ENCODE measurements at places on chromosomes 1 and 21. TPM values are rescaled to one million over a fixed set of nuclear protein-coding genes. Genes with fewer than 3 reads are reported as not detected.

- peak; percentile 47 for DNase-seq
- peaks cover 65% of the 10 kb centered on the region for H3K4me1 ChIP-seq
- no peaks in the 10 kb centered on the region for H3K27me3 ChIP-seq
- H3K4me3 ChIP-seq, result peak overlapping the region; percentile 67
Measured at GRCh38 chr21:33383056-33383888, 19.9 kb upstream of the IFNGR2 start.

- H3K4me1 ChIP-seq, result no peaks in the 10 kb centered on the region
- no peak overlapping the region for H3K4me3 ChIP-seq
- no peaks in the 10 kb centered on the region for H3K27me3 ChIP-seq
- no peaks in the 10 kb centered on the region for H3K36me3 ChIP-seq
- DNase-seq, result no peak
Measured at GRCh38 chr1:209383907-209384709, 199.4 kb upstream of the CAMK1G start.

DNA sequence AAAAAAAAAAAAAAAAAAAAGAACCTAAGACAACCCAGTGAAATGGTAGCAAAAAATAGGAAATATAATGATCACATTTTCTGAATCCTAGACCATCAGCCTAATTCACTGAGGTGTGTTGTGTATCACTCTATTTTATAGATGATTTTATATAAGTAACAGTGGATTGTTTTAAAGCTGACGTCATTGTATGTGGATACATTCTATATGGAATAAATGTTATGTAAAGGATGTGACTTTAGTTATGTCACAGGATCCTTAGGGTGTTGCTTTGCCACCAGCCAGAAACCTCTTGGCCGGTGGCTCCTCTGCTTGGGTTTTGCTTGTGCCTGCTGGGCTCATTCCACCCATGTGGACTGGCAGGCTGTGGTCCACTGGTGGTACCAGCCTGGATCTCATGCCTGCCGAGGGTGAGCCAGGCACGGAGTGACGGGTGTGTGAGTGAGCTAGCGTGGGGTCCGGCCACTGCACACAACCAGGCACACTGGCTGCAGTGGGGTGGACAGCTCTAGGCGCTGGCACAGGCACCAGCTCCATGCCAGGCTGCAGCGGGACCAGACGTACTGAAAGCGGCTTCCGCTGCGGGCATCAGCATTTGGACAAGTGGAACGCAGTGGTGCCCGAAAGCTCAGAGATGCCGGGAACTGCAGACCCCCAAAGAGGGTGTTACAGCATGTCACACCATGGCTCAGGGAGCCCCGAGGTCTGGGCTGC lies 44.5 kb downstream of the ZBTB8OS start:
- no peaks in the 10 kb centered on the region for H3K36me3 ChIP-seq
- no peak for DNase-seq
- no peaks in the 10 kb centered on the region for H3K27me3 ChIP-seq
- H3K27ac ChIP-seq, result no peak overlapping the region
- H3K4me3 ChIP-seq, result no peak overlapping the region

- no peak overlapping the region for H3K4me3 ChIP-seq
- H3K27me3 ChIP-seq, result no peaks in the 10 kb centered on the region
- no peak overlapping the region for H3K27ac ChIP-seq
- no peak for DNase-seq
Measured at GRCh38 chr1:76944942-76945341, 77.7 kb downstream of the ST6GALNAC5 start.

DNA sequence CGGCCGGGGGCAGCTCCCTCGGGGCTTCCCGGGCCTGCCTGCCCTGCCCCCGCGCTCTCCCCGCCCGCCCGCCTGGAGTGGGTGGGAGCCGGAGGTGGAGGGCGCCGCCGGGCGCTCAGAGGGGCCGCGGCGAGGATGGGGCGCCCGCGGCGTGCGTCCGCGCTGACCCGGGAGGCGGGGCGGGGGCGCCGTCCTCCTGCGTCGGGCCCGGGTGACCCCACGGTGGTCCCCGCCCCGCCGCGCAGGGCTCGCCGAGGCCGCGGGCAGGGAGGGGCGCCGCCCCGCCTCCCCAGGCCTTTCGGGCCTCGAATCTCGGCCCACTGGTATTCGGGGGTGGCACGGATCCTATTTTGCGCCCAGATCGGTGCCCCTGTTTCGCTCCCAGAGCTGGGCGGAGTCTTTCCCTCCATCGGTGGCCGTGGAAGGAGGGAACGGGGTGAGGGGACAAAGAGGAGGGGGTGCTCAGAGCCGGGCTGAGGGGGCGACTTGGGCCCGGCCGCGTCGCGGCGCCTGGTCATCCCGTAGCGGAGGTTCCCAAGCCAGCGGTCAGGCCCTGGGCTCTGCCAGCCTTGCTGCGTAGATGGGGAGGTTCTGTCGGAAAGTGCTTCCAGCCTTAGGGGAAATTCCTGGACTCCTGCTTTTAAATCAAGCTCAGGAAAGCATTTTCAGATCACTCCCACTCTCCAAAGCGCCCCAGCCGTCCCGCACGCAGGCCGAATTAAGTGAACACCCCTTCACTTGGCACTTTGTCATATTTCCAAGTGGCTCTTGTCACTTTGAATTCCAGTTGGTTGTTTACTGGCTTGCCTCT lies 545 bp downstream of the PATJ start:
- H3K27me3 ChIP-seq, result no peaks in the 10 kb centered on the region
- no peaks in the 10 kb centered on the region for H3K36me3 ChIP-seq
- no peak for DNase-seq
- peak overlapping the region; percentile 69 for H3K4me3 ChIP-seq
- H3K27ac ChIP-seq, result peak overlapping the region; percentile 59

GRCh38 chr1:112788561-112788960 lies 73.4 kb upstream of the PPM1J start:
- no peak for DNase-seq
- H3K36me3 ChIP-seq, result no peaks in the 10 kb centered on the region
- no peak overlapping the region for H3K4me3 ChIP-seq
- H3K4me1 ChIP-seq, result no peaks in the 10 kb centered on the region
- no peaks in the 10 kb centered on the region for H3K27me3 ChIP-seq

DNA sequence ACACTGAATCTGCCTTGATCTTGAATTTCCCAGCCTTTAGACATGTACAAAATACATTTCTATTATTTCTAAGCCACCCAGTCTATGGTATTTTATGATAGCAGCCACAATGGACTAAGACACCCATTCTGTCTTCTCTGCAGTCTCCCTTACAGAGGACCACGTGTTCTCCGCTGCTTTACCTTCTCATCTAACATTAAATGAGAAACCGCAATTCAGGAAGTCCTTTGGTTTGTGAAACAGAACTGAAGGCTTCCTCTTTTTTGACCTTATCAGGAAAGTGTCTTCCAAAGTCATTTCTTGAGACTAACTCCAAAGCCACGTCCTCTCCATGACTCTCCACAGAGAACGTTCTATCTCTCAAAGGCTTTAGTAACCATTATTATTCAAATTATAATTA lies 560.1 kb downstream of the OMA1 start:
- no peak for DNase-seq
- H3K36me3 ChIP-seq, result no peaks in the 10 kb centered on the region
- no peak overlapping the region for H3K27ac ChIP-seq

- no peak overlapping the region for H3K27ac ChIP-seq
- no peak for DNase-seq
- H3K4me3 ChIP-seq, result no peak overlapping the region
- H3K36me3 ChIP-seq, result no peaks in the 10 kb centered on the region
- no peaks in the 10 kb centered on the region for H3K27me3 ChIP-seq
Measured at GRCh38 chr1:54972436-54972835, 8.0 kb upstream of the TMEM61 start.

DNA sequence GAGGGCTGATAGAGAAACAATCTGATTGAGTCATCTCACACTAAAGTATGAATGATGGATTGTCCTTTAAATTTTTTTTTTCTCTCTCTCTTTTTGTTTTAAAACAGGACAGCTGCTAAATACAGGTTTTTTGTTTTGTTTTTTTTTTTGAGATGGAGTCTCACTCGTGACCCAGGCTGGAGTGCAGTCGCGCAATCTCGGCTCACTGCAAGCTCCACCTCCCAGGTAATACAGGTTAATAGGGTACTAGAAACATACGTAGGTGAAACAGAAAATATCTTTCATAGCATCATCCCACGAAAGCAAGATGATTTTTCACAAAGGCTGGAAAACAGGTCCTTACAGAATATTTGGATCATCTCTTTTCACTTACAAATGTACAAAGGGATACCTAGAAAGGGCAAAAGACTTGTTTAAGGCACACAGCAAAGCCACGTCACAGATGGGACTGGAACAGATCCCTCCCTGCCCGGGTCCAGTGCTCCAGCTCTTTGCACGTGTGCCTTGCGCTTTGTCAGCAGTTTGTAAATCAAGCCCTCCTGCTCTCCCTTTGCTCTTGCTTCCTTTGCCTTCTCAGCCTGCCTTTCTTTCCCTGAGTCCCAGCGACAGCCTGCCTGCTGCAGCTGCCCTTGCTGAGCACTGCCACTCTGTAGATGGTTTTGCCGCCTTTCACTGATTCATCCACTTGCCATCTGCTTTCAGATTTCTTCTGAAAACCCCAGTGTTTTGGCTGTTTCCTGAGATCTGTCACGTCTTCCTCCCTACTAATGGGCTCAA lies 171.3 kb upstream of the BEND5 start:
- H3K27me3 ChIP-seq, result no peaks in the 10 kb centered on the region
- no peak for DNase-seq
- H3K36me3 ChIP-seq, result no peaks in the 10 kb centered on the region
- no peak overlapping the region for H3K4me3 ChIP-seq

DNA sequence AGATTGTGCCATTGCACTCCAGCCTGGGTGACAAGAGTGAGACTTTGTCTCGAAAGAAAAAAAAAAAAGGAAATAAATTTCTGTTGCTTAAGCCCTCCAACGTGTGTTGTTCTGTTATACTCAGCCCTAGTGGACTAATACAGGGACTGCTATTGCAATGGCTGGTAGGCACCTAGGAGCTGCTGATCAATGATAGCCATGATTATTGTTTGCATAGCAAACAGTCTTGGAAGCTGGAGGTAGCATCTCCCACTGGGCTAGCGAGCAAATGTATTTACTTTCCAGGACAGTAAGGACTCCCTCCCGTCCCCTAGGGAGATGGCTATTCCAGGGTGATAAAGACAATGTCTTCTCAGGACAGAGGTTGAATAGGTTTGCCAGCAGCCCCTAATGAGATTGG lies 13.5 kb upstream of the TNFRSF8 start:
- peaks cover 28% of the 10 kb centered on the region for H3K4me1 ChIP-seq
- no peak for DNase-seq
- no peaks in the 10 kb centered on the region for H3K36me3 ChIP-seq
- no peak overlapping the region for H3K27ac ChIP-seq

DNA sequence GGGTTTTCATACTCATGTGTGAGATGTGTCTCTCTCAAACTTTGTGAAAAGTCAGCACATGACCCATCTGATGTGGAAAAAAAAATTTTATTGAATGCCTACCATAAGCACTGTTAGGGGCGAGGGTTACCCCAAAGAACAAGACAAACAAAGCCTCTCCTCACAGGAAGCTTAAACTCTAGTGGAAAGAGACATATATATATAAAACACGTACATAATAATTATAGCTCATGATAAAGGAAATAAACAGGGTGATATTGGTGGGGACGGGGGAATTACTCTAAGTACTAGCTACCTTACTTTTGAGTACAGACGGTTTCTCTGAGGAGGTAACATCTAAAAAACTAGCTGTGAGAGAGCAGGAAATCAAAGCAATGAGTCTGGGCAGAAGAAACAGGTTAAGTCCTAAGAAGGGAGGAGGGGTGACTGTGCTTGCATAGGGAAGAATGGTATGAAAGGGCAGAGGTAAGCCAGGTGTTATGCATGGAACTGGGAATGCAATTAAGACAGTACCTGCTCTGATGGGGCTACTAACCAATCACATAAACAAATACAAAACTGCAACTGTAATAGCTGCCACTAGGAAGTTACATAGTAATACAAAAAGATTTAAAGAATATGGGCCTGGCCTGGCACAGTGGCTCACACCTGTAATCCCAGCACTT lies 4.5 kb downstream of the LIN9 start:
- no peaks in the 10 kb centered on the region for H3K27me3 ChIP-seq
- H3K4me1 ChIP-seq, result peaks cover 5% of the 10 kb centered on the region
- DNase-seq, result no peak
- H3K4me3 ChIP-seq, result no peak overlapping the region

DNA sequence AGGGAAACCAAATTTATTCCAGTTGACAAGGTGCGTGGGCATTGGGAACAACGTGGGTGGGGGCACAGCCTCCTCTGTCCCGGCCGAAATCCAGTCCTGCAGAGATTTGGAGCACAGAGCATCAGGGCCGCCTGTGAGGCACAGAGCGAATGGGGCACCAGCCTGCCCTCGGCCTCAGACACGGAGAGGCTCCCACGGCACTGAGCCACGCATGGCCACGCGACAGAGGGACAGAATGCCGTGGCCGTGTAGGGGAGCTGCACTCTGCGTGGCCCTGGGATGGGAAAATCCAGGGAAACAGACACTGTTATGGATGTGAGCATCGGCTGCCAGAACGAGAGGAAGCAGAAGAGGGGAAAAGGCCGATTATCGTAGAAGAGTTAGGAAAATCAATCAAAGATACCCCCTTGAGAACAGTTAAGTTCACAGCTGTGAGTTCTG lies 13.5 kb upstream of the C1orf159 start:
- H3K27ac ChIP-seq, result no peak overlapping the region
- H3K36me3 ChIP-seq, result no peaks in the 10 kb centered on the region
- no peaks in the 10 kb centered on the region for H3K4me1 ChIP-seq
- no peak for DNase-seq

GRCh38 chr1:114260805-114261484 lies 107.3 kb upstream of the SYT6 start:
- H3K27me3 ChIP-seq, result no peaks in the 10 kb centered on the region
- no peak for DNase-seq
- H3K4me3 ChIP-seq, result no peak overlapping the region
- H3K27ac ChIP-seq, result no peak overlapping the region
- no peaks in the 10 kb centered on the region for H3K36me3 ChIP-seq

GRCh38 chr21:37294679-37295078 lies 27.5 kb upstream of the VPS26C start:
- H3K27ac ChIP-seq, result no peak overlapping the region
- H3K36me3 ChIP-seq, result no peaks in the 10 kb centered on the region
- DNase-seq, result no peak
- H3K27me3 ChIP-seq, result peaks cover 9% of the 10 kb centered on the region
- H3K4me3 ChIP-seq, result no peak overlapping the region
- H3K4me1 ChIP-seq, result no peaks in the 10 kb centered on the region

GRCh38 chr1:110888049-110888448 lies 15.1 kb downstream of the CD53 start:
- H3K4me3 ChIP-seq, result no peak overlapping the region
- peaks cover 31% of the 10 kb centered on the region for H3K36me3 ChIP-seq
- no peaks in the 10 kb centered on the region for H3K27me3 ChIP-seq
- H3K27ac ChIP-seq, result peak overlapping the region; percentile 1

DNA sequence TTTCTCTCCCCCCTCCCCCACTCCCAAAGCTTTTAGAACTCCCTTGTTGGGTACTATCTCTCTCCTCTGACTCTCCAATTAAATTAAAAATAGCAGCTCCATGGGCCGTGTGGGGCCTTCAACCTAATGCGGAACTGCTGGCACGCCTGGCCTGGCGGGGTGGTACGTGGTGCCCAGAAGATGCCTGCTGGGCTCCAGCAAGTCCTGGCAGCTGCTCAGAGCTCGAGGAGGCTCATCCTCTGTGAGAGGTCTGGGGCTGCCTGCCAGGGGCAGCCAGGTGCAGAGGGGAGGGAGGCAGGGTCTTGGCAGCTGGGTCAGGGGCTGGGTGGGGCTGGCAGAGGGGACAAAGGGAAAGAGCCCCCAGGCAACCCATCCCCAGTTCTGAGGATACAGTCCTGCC lies 74.4 kb downstream of the ACTL8 start:
- no peak overlapping the region for H3K4me3 ChIP-seq
- no peak for DNase-seq
- H3K27ac ChIP-seq, result no peak overlapping the region

RHD gene
- not detected for total RNA-seq

CLCA4 gene
- not detected for total RNA-seq

MTARC1 gene
- total RNA-seq, result not detected

Measured in CD4-positive, alpha-beta memory T cell (primary cell).